Mammary epithelial cell (primary cell): ENCODE measurements at places on chromosomes 11 and 22. TPM values are rescaled to one million over a fixed set of nuclear protein-coding genes. Genes with fewer than 3 reads are reported as not detected.
A peak's percentile ranks its signal among the peaks of the same experiment; 100 is the strongest.

DNA sequence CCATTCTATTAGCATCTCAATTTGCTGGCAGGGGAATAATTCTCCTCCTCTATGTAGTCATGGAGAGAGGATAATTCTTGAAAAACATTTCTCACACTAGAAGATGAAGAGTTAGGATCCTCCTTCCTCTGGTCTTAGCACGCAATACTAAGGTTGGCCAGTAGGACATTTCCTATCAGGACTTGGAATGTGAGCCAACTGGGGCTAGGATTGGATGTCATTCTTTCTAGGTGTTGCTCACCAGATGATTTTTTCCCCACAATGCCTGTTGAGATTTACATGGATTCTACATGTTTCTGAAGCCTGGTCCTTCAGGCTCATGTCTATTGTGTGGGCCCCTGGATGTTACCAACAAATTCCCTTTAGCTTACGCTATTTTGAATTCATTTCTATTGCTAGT lies 28.0 kb downstream of the SLN start:
- peak; percentile 9 for DNase-seq

DNA sequence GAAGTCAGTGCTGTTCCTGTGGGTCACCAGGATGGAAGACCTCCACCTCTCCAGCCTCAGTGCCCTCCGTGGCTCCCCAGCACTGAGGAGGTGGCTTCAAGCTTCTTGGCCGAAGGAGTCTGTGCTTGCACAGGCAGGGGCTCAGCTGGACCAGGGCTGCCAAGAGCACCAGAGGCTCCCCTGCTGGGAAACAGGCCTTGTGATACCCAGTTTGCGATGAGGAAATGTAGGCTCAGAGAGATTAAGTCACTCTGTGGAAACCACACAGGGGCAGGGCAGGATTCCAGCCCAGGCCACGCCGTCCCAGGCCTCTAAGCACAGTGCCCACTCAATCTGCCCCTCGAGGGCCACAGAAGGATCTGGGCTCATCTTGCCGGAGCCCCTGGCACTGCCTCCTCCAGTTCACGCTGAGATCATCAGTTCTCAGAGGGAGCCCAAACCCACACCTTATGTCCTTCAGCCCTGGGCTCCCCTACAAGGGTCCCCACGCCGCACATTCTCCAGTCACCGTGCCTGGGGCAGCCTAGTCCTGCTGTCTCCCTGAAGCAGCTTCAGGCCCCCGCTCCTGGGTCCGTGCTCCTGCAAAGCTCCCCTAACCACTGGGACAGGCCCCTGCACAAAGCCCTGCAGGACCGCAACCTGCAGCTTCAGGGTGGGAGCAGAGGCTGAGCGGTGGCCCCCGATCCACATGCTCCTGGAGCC lies 21.6 kb downstream of the ANO1 start:
- no peak for DNase-seq

DNA sequence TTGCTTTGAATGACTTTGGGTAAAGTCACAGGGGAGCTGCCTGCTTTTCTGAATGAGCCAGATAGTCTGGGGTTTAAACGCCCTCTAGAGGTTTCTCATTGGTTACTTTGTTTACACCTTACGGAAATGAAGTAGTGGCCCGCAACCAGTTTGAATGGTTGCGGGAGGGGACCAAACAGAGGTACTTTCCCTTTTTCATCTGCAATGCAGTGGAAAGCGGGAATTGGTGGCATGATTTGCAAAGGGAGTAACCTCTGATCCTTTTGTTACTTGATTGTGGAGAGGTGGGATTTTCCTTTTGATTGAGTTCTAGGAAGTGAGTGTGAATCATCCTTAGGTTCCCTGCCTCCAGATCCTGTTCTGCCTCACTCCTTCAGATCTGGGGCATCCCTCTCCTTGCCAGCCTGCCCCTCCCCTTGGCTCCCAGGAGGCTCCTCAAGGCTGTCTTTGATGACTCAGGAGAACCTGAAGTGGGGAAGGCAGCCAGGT lies 15.9 kb upstream of the GLYATL1 start:
- DNase-seq = peak; percentile 86

GRCh38 chr11:110428956-110429730 lies 605 bp upstream of the FDX1 start:
- DNase-seq = no peak

DNA sequence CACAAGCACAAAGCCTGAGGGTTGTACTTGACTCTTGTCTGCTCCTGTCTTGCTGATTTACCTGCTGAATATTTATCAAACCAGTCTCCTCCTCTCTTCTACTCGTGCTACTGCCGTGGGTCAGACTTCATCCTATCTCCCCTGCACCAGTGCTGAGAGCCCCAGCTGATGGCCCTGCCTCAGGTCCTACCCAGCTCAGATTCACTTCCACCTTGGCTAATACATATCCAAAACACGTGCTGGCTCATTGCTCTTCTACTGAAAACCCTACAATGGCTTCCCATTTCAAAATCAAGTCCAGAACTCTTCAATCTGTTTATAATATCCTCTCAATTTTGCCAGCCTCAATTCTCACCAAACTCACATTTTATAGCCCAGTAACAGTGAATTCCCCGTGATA lies 48.3 kb downstream of the RAB30 start:
- no peak for DNase-seq

GRCh38 chr22:24504540-24504939 lies 9.4 kb downstream of the UPB1 start:
- no peak for DNase-seq

GRCh38 chr22:20464096-20464614 lies 26.5 kb upstream of the SCARF2 start:
- DNase-seq = no peak

DNA sequence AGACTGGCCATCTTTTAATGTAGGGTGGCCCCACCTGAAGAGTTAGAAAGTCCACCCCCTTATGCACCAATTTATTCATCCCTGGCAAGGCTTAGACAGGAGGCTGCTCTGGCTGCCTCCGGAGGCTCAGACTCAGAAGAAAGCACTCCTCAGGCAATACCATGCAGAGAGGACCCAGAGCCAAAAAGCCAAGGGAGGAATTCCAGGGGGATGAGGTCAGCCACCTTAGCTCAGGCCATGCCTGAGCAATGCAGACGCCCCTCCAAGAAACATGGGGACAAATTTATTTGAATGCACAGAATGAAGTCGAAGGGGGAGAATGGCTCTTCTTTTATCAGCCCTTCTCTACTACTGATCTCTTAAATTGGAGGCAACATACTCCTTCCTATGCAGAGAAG lies 39.7 kb upstream of the GLYAT start:
- DNase-seq = peak; percentile 9

GRCh38 chr11:115170133-115170815 lies 333.9 kb downstream of the CADM1 start:
- no peak for DNase-seq

DNA sequence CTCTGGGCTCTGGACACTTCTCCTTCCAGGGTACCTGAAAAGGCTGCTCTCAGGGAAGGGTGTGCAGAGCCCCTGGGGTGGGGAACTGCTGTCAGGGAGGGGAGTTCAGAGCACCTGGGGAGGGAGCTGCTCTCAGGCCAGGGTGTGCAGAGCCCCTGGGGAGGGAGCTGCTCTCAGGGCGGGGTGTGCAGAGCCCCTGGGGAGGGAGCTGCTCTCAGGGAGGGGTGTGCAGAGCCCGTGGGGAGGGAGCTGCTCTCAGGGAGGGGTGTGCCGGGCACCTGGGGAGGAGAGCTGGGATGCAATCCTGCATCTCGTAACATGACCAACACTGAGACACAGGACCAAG lies 764.2 kb downstream of the BRD1 start:
- DNase-seq = no peak

DNA sequence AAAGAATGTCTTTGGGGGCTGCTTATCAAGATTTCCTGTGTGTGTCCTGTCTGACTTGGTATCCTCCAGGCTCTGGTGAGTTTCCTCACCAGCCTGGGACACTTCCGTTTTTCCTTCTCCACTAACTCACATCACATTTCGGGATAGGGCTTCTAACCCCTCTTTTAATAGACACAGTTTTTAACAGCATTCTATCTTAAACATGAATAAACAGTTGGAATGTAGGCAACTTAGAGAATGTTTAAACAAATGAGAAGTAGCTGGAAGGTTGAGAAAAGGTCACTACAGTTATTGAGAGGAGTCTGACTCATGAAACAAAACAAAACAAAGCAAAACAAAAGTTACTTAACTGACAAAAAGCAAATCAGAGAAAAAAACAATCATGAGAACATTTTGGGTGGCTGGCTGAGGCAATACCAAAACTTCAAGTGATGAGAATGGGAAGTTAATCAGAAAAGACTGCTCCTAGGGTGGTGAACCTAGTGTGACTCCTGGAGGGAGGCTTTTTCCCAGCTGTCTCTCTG lies 64.7 kb upstream of the CTSC start:
- peak; percentile 90 for DNase-seq

DNA sequence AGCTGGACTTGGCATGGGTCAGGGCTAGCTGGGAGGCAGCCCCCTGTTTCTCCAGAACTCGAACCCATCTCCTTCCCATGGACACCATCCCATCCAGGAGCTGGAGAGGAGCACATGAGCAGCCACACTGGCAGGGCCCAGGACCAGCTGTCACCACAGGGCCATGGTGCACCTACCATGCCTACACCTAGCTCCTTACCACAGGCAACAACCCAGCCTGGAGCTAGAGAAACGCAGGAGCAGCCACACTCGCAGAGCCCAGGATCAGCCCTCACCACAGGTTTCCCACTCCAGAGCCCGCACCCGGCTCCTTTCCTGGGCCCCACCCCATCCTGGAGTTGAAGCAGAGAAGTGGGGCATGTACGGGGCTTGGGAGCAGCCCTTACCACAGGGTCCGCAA lies 50.2 kb downstream of the GAB4 start:
- DNase-seq = no peak

- DNase-seq = no peak
Measured at GRCh38 chr22:38219632-38220031, 17.8 kb downstream of the MAFF start.

DNA sequence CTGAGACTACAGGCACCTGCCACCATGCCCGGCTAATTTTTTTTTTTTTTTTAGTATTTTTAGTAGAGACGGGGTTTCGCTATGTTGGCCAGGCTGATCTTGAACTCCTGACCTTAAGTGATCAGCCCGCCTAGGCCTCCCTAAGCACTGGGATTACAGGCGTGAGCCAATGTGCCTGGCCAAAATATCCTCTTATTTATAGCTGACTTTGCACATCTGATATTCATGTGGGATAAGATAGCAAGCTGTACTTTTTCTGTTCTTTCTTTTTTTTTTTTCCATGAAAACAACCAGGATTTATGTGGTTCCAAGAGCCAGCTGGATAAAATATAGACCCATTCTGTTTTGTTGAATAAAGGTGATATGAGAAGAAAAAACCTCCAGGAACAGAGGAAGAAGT lies 12.1 kb upstream of the XBP1 start:
- DNase-seq = no peak

GRCh38 chr22:46842606-46843005 lies 80.2 kb downstream of the TBC1D22A start:
- DNase-seq = peak; percentile 86

GRCh38 chr11:94740083-94741021 lies 27.8 kb upstream of the AMOTL1 start:
- no peak for DNase-seq

GRCh38 chr11:117222991-117223740 lies 8.7 kb downstream of the PCSK7 start:
- DNase-seq = no peak

Gene RFPL1
- not detected in 2 replicates for total RNA-seq

Gene KCNE3
- total RNA-seq = 0.50 TPM

Gene PATE2
- total RNA-seq = not detected

Gene PAMR1
- 7.6 and 10.3 TPM in 2 replicates for total RNA-seq

Gene CALCA
- 0.48 TPM in 1 of 2 replicates, not detected in the other for total RNA-seq

Gene C22orf23
- total RNA-seq = not detected in 2 replicates

Gene POU2F3
- total RNA-seq = 0.27 and 0.38 TPM in 2 replicates

Gene ST13
- total RNA-seq = 170 and 206 TPM in 2 replicates

Gene TSGA10IP
- not detected in 2 replicates for total RNA-seq

Gene CEP126
- 2.6 and 2.8 TPM in 2 replicates for total RNA-seq

Gene SCO2
- 2.8 and 6.6 TPM in 2 replicates for total RNA-seq

Gene DNAJB7
- total RNA-seq = not detected

Gene KCNK4
- total RNA-seq = not detected

Gene TMPRSS13
- under 0.01 TPM for total RNA-seq

Gene MAPK8IP2
- total RNA-seq = 1.7 and 2.1 TPM in 2 replicates
